Suppressor macrophage treated with lipopolysaccharide for 1 hour (primary cell): ENCODE measurements at places on chromosomes 12 and 14.

DNA sequence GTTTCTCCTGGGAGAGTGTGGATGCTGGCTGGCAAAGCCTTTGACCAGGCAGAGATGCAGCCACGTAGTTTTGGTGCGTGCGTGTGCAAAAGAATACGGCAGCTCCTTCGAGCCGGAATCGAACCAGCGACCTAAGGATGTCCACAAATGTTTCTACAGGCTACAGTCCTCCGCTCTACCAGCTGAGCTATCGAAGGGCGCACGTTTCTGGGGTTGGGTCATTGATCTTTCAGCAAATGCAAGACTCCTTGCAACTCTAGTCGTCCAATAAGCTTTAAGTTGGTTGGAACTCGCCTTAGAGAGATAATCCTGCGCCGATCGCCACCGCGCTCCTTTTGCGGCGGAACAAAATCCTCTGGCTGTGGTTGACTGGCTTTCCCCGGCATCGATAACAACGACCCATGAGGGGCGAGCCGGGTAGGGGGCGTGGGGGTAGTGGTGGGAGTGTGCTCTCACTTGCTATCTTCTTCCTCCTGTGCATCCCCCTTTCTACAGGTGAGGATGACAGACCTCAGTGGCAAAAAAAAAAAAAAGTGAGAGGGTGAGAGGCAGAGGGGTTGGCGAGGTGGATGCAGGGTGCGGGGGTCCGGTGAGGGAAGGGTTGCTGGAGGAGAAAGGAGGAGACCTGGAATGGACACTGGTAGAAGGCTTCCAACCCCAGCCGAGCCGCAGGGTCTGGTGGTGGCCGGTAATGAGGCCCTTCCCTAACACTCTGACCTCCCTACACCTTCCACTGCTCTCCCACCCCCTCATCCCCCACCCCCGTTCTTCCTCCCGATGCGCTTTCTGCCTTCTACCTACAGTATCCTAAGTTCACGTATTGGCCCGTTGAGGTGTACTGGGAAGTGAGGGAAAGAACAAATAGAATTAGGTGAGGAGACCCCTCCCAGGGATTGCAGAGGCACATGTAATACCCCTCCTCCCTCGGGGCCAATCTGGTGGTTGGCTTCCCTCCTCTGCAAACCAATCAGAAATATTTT, 11.8 kb upstream of the OR6S1 start:
- DNase-seq = peak; percentile 36

DNA sequence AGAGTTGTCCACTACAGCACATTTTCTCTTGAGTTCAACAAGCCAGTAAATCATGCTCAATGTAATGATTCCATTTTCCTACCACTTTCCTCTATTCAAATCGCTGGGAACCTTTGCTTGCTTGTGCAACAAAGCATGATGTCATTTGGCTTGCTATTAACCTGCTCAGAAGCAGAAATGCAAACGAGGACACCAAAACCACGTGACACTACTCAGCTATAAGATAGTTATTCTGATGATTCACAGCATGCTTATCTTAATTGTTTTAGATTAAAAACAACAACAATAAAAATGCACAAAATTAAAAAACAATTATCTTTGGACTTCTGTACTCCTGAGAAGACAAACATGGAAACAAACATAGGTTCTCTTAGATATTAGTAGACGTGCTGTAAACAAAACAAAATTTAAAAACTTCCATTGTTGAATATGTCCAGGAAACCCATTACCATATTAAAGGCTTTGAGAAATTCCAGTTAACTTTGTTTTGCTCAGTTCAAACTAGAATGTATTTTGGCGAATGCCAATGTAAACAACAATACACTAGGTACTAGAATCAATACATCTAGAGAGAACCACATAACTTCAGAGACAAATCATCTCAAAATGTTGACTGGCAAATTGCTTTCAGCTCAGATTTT, 77.5 kb upstream of the KRAS start:
- DNase-seq = peak; percentile 63

- DNase-seq = no peak
These were observed 63.2 kb upstream of the SFSWAP start for GRCh38 chr12:131647667-131648066.

DNA sequence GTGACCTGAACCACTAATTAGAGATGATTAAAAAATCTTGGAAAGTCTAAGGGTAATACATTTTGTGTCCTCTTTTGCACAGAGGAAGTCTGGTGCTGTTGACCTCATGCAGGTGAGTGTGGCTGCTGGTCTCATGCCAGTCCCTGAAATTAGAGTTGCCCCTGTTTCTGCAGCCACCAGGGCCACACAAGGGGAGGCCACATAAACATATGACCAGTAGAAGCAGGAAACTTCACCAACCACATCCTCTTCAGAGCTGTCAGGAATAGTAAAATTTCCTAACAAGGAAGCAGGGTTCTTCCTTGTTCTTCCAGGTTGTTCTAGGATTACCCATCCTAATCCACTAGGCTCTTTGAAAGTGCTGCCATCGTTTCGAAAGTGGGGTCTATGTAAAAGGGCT, 28.3 kb downstream of the PSMA6 start:
- no peak for DNase-seq

DNA sequence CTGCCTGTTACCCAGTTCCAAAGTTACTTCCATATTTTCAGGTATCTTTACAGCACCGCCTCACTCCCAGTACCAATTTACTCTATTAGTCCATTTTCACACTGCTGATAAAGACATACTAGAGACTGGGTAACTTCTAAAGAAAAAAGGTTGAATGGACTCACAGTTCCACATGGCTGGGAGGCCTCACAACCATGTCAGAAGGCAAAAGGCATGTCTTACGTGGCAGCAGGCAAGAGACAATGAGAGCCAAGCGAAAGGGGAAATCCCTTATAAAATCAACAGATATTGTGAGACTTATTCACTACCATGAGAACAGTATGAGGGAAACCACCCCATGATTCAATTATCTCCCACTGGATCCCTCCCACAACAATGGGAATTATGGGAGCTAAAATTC, 9.8 kb downstream of the AREL1 start:
- DNase-seq = peak; percentile 5

GRCh38 chr14:68245146-68246073, 425.8 kb downstream of the RAD51B start:
- DNase-seq = no peak

- peak; percentile 85 for DNase-seq
These were observed 589 bp upstream of the HVCN1 start for GRCh38 chr12:110689281-110690126.

DNA sequence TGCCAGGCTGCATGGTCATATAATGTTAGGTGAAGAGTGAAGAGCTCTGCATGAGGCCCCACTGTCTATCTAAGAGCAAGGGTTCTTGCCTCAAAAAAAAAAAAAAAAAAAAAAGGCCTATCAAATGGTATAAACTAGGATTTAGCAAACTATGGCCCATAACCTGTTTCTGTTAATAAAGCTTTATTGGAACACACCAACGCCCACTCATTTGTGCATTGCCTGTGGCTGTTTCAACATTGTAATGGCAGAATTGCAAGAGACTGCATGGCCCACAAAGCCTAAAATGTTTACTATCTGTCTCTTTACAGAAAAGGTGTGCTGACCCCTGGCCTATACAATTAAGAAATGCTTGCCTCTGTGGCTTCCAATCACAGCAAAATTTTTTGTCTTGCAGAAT, 12.8 kb downstream of the PLEKHG7 start:
- DNase-seq = no peak

DNA sequence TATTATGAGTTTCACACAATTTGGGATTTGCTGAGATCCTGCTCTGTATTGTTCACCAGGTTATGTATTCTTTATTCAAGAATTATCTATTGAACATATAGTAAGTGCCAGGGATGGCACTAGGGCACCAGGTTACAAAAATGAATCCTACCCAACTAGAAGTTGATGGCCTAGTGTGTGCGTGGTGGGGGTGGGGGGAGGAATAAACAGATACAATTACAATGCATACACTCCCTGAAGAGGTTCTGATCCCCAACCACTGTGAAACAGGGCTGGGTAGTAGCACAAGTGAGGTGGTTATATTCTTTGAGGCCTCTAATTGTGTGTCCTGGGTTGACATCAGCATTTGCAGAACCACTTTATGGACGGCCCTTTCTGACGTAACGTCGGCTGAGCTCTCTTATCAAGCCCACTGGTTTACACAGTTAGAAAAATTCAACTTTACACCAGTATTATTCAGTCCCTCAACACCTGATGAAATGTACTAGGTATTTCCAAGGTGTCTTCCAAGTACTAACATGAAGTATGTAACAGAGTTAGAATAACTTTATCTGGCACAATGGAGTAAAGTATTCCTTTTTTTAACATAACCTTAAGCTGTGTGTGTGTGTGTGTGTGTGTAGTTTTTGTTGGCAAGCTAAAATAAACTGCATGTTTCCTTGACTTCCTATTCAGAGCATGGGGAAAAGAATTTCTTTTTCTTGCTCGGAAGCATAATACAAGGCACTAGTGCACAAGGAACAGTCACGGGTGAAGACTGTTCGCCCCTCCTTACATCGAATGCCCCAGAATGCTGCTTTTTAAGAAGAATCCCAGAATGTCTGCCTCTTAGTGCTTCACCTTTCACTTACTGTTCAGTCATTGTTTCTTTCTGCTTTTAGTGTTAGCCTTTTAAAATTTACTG, 8.1 kb upstream of the GLRX5 start:
- DNase-seq = peak; percentile 38

- DNase-seq = no peak
These were observed 76.7 kb downstream of the TTC7B start for GRCh38 chr14:90739318-90740068.

DNA sequence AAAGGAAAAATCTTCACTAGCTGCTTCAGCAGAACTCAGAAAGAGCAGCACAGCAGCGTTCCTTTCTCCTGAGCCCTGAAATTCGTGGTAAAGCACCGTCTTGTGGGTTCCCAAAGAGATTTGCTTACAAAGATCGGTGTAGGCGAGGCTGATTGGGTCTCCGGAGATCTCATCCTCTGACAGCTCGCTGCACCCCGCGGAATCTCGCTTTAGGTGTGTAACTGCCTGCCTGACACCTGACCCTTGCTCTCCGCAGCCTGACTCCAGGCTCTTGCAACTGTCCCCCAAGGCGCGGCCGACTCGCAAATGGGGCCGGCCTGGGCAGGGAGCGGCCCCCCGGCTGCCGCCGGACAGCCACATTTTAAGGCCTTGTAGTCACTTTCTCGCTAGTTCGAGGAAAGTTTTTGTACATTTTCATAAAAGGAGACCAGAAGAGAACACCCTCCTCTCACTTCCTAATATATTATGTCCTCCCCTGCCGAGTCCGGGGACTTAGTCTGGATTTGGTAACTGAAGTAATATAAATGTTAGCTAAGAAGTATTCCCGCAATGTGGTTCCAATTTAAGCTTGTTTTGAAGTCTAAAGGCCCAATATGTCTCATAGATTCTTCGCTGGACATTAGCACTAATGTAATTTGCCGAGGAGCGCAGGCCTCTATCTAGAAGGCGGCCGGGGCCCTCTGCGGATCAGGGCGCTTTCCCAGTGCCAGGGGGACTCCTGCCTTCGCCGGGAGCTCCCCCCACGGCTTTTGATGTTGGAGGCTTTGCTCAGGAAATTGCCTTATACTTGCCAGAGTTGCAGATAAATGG, 177.3 kb upstream of the CDKN3 start:
- DNase-seq = no peak

DNA sequence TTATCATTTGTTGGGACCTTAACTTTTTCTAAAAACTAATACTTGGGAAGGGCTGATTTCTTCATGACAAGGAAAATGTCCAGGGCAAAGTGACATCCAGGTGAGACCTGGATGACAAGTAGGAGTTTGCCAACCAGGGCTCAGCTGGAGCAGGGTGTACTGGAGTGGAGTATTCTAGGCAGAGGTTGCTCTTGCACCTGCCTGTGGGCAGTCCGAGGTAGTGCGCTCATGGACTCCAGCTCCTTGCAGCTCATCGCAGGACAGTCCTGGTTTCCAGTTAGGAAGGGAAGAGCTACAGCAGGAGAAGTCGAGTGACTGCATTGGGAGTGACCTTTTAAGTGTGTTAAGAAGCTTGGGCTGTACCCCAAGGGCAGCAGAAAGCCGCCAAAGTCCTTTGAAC, 175.9 kb downstream of the PELI2 start:
- DNase-seq = no peak

DNA sequence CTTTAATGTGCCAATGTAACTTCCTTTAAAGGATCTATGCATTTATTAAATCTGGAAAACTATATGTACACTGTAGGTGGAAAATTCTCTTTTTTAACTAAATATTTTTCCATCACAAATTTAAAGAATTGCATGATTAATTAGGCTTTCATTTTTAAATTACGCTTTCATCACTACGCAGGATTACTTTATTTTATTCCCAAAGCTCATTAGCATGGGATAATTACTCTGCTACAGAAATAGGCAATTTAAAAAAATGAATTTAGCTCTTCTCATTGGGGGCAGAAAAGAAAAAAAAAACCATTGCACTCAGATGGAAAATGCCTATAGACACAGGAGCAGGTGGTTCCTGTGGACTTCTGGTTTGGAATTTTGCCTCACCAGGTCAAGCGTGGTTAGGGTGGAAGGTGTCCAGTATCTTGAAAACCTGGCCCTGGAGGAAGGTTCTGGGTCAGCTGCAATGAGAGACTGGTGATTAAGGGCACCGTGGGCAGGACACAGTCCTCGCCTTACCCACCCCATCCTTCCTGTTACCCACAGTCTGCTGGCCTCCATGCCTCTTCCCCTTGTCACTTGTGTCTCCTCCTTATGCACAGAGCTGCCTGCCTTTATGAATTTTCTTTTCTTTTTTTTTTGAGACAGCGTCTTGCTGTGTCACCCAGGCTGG, 17.3 kb upstream of the RIN3 start:
- DNase-seq = peak; percentile 66

DNA sequence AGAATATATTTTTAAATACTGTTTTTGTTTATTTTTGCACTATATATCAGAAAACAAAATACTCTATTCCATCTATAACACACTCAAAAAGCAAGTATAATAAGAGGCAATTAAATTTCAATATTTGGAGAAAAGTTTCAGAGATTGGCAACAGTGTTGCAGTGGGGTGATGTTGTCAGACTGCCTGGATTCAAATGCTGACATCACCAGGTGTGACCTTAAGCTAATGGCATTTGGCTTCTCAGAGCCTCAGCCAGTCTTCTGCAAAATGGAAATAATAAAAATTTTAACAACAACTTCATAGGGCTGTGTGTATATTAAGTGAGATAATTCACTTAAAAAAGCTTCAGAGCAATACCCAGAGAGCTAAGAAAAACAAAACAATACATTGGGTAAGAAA, 74.7 kb downstream of the TMTC1 start:
- no peak for DNase-seq

GRCh38 chr12:58148405-58148804, 207.0 kb downstream of the ATP23 start:
- no peak for DNase-seq
